CMK (cell line): ENCODE measurements at places on chromosomes 13 and 19.
A peak's percentile ranks its signal among the peaks of the same experiment; 100 is the strongest.

DNA sequence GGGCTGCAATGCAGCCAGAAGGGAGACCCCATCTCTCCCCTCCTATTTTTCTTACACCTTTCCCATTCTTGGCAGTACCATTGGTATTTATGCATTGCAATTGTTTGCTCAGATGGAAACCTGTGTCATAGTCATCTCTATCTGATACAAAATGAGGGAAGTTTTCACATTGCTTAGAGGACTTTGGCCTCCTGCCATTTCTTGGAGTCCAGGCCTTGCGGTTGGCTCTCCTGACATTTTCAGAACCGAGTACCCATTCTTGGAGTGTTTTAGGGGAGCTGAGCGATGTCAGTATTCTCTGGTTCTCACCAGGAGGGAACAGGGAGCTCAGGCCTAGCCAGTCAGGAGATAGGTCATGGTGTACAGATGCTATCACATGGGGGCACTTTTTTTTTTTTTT lies 1.5 kb downstream of the SIN3B start:
- DNase-seq: no peak

DNA sequence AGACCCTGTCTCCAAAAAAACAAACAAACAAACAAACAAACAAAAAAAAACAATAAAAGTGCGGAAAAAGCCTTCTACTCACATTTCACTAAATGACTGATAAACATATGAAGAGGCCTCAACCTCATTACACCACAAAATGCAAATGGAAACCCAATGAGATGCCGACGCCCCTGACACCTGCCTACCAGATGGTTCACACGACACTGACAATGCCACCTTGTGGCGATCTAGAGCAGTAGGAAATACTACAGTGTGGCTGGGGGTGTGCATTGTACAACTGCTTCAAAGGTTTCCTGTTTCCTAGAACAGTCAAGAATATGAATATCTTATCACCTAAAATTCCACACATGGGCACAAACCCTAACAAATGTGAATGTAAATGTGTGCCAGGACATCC lies 14.0 kb downstream of the SCGB2B2 start:
- no peak for DNase-seq

DNA sequence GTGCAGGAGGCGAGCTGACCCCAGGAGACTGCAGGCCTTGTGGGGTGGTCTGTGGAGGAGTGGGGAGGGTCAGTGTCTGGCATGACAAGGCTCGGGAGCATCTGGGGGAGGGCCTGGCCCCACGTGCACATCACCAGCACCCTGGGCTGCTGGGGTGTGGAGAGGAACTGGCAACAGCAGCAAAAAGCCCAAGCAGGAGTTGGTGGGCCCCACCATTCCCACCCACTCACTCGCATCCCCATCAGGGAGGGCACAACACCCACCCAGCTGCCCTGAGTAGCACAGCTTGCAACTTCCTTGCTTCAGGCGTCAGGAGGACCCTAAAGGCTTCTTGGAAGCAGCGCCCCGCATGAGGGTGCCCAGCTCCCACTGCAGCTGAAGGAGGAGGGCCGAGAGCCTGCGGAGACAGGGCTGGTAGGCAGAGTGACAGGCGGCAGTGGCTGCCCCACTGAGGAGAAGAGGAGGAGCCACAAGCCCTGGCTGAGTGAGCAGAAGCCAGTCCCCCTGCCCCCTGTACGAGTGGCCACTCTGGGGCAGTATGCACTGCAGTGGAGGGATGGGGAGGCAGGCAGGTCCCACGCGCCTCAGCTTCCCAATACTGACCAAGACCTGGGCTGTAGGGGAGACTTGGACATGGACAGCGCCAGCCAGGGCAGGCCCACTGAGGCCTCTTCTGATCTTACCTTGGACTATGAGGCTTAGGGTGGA lies 26.5 kb downstream of the ELL start:
- no peak for DNase-seq

DNA sequence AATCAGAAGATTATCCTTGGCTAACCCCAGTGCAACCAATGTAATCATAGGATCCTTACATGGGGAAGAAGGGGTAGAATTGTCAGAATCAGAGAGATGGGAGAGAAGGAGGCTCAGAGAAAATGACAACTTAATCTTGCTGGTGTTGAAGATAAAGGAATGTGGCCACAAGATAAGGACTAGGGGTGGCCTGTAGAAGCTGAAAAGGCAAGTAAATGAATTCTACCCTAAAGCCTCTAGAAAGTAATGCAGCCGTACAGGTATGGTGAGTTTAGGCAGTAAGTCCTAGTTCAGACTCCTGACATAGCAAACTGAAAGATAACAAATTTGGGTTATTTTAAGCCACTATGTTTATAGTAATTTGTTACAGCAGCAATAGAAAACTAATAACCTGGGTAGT lies 718.5 kb downstream of the SLITRK6 start:
- DNase-seq: peak; percentile 29

GRCh38 chr19:5081443-5082161 lies 112.7 kb downstream of the KDM4B start:
- DNase-seq: no peak

DNA sequence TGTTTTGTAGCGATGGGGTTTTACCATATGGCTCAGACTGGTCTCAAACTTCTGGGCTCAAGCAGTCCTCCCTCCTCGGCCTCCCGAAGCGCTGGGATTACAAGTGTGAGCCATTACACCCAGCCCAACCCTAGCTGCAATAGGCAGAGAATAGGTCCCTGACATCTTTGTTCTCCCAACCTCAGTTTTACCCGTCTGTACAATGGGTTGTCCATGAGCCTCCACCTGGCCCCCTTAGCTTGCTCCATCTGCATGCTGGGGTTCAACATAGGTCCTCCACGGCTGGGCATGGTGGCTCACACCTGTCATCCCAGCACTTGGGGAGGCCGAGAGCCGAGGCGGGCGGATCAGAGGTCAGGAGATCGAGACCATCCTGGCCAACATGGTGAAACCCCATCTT lies 14.4 kb downstream of the NFIC start:
- no peak for DNase-seq

GRCh38 chr13:46348961-46349360 lies 38.1 kb downstream of the RUBCNL start:
- no peak for DNase-seq

DNA sequence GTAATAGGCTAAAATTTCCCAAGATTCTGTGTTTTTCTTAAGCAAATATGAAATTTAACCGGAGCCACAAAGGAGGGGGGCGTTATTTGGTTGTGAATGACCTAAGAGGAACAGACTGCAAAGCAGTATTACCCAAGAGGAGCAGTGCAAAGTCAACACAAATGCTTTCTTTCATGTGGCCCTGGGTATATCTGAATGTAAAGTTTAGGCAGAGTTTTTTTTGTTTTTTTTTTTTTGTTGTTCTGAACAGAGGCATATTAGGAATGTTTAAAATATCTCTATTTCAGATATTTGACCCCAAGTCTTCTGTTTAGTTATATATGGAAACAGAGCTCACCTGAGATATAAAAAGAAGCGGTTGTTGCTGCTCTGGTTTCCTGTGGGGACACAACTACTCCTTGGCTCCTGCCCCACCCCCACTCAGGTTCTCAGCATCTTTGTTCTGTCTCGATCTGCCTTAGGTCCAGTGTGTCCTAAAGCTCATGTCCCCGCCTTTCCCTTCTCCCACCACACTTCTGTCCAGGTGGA lies 220.7 kb downstream of the RFC3 start:
- DNase-seq: no peak

GRCh38 chr19:2164020-2164998 lies 576 bp downstream of the DOT1L start:
- DNase-seq: no peak

DNA sequence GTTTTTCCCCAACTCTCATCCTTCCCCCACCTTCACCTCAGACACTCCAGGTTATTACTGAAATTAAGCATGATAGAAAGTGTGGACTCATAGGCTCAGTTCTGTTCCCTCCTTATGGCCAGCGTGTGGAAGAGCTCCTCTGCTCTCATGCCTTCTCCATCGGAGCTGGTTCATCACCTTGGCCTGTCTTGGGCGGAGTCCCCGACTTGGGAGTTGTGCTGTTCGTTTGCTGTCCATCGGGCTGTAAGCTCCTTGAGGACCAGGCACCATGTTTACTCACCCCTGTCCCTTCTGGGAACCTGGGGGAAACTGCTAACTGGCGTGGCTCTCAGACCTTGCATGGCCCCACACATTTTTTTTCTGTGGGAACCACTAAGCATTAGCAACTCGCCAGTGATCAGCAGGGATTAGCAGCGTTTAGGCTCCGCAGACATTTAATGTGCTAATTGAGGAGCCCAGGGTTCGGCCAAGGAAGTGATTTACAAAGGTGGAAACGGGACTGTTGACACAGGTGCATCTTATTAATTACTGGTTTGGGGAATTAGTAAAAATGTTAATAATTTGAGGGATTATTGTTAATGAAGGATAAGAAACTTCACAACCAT lies 123.8 kb downstream of the TM9SF2 start:
- no peak for DNase-seq

DNA sequence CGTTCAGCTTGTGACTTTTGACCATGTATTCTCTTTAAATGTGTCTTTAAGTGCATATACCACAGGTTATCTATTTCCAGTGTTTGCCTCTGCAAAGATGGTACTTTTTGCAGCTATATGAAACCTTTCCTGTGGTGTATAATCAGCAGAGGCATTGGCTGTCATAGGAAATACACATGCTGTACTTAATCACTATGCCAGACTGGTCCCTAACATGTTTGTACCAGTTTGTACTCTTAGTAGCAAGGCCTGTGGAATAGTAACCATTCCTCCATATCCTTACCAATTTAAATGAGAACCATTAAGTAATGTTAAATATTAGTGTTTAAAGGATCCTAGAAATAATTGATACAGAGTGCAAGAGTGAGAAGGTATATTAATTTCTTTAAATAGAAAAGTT lies 69.8 kb downstream of the CDK8 start:
- DNase-seq: no peak

DNA sequence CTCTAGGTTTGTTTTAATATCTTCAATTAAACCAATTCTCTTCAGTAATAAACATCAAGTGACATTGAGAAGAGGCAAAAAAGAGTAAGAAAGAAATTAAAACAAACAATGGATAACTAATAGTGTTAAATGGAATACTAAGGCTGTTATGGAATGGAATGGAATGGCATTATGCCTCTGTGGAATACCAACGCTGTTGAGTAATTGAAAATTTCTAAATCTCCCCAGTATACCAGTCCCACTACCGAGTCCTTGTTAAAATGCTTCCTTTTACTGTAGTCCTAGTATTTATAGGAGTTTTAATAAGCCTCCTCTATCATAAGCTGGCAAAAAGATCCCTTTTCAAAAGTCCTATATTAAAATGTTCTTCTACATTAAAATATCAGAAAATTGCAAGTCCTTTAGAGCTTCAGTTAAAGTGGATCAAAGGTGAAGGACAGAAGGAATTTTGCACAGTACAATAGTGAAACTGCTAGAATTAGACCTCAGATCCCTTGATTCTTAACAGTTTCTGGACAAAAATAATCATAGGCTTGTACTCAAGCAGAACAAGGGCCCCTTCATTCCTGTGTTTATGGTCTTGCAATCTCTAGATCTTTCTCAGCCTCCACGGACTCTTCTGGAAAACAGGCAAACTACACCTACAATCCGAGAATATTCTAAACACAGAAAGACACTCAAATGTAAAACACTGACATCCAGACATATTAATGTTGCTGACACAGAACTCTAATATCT lies 128.2 kb downstream of the PCDH9 start:
- DNase-seq: no peak
